NCI-H446 (cell line): ENCODE measurements at places on chromosomes 11 and 22.

DNA sequence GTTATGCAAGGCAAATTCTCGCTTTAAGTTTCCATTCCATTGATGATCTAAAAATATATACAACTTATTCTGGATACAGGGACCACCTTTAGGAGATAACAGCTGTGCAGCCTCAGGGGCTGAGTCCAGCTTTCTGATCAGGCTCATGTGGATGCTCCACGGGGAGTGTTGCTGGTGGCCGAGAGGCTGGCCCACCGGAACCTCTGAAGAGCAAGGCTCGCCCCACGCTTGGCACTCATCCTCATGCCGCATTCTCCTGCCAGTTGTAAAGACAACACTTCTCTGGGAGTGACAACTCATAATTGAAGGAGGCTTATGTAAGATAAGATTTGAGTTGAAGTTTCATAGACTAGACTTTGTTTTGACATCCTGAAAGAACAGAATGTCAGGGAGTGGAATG is 123.5 kb downstream of the MPPED1 start:
- DNase-seq, result no peak

DNA sequence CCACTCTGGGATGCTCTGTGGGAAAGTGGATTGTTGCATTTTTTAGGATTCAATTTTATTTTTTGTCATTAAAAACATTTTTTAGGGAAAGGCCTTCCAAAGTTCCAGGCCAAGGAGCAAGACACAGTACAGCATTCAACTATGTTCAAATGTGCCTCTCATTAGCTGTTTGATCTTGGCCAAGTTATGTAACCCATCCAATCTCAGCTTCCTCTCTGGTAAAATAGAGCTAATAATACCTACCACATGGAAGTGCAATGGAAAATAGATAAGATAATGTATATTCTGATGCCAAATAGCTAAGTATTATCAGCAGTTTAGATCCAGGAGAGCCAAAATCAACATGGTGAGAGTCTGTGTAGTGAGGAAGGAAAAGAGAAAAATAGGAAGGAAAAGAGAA is 220.3 kb upstream of the SESN3 start:
- no peak for DNase-seq

GRCh38 chr11:6225896-6226295 is 8.5 kb downstream of the FHIP1B start:
- no peak for DNase-seq

DNA sequence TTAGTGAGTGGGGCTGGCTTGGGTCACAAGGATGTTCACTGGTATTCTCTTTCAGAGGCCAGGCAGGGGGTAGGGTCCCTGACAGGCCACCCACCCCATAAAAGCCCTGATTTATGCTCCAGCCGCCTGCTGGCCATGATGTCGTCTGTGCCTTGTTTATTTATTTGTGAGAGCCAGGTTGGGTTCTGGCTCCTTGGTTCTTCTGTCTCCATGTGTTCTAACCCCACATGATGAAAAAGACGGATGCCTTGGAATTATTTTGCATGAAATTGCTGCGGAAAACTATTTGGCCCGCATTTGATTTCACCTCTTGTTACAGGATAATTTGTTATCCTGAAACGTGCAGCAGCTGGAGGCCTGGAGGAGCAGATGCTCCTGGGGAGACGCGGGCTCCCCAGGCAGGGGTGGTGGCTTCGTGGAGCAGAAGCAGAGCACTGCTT is 46.3 kb upstream of the WNT11 start:
- no peak for DNase-seq

- no peak for DNase-seq
Observed at GRCh38 chr11:104858882-104859775, 39.1 kb downstream of the CASP12 start.

- peak; percentile 16 for DNase-seq
Observed at GRCh38 chr11:3984896-3985295, 109.7 kb upstream of the RRM1 start.

GRCh38 chr22:42819412-42820044 is 37.5 kb downstream of the ARFGAP3 start:
- DNase-seq, result no peak

DNA sequence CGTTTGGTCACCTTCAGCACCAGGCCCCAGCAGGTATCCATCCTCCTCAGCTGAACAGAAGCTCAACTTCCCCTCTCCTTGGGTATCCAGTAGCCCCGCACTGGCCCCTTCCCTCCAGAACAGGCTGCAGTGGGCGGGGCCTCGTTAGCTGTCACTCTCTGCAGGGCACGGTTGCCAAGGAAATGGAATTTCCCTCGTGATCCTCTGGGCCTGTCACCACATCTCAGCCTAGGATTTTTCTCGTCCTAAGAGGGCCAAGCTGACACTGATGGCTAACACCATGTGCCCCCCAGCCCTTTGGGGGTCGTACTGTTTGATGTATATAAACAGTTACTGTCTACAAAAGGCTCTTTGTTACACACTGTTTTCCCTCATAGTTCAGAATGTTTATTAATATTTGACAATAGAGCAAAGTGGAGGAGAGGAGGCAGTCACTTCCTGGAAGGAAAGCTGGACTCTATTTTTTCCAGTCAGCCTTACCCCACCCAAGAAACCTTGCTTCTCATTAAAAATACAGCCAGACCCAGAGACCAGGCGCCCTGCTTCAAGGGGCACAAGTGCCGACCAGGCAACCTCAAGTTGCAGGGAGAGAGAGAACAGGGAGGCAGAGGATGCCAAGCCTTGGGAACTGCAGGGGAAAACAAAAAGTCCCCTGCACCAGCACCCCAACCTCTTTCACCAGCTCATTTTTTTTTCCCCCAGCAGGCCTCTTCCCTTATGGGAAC is 44.5 kb downstream of the FEZ1 start:
- DNase-seq, result no peak

GRCh38 chr11:125954945-125955640 is 9.2 kb downstream of the VSIG10L2 start:
- no peak for DNase-seq

DNA sequence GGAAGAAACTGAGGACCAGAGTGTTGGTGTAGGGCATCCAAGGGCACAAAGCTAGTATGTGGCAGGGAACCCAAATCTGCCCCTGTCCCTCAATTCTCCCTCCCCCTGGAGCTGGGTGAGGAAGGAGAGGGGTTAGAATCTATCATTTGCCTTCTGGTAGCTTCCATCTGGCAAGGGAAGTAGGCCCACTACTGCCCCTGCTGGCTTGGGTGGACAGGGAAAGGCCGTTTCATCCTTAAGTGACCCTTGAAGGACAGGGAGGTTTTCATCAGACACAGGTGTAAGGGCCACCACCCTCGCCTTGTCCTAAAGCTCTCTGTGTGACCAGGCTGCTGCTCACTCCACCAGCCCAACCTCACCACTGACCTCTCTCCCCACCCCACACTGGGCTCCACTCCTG is 22.1 kb downstream of the NECTIN1 start:
- DNase-seq, result no peak

- DNase-seq, result no peak
Observed at GRCh38 chr22:37559901-37560607, at the start of gene CDC42EP1. TSS of gene CDC42EP1 (plus strand) at chr22:37560480. CDS start at chr22:37566350, 5,870 bp downstream.

DNA sequence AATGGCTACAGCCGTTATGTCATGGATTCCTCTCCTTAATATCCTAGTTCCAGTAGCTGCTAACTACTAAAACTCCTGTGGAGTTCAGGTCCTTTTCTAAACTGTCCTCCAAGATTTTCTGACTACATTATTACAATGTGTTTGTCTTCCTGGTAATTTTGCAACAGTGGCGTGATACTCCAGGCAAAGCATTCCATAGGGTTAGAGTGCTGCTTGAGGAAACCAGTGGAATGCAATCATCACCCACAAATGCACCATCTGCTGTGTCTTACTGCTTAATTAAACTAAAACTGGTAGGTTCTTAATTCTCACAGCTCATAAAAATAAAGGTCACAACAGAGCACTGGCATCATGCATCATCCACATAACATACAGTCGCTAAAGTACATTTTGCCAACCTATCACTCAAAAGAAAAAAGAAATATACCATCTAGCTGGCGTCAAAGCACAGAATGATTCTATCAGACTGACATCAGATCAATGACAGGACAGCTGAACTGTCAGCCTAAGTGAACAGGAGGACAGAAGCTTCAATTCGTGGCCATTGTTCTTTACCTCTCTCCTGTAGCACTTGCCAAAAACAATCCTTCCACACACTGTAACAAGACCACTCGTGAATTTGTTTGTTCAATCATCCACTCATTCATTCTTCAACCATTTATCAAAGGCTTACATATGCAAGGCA is 182.5 kb downstream of the CADM1 start:
- no peak for DNase-seq

- DNase-seq, result no peak
Observed at GRCh38 chr11:44221456-44221855, 88.5 kb downstream of the ALX4 start.

DNA sequence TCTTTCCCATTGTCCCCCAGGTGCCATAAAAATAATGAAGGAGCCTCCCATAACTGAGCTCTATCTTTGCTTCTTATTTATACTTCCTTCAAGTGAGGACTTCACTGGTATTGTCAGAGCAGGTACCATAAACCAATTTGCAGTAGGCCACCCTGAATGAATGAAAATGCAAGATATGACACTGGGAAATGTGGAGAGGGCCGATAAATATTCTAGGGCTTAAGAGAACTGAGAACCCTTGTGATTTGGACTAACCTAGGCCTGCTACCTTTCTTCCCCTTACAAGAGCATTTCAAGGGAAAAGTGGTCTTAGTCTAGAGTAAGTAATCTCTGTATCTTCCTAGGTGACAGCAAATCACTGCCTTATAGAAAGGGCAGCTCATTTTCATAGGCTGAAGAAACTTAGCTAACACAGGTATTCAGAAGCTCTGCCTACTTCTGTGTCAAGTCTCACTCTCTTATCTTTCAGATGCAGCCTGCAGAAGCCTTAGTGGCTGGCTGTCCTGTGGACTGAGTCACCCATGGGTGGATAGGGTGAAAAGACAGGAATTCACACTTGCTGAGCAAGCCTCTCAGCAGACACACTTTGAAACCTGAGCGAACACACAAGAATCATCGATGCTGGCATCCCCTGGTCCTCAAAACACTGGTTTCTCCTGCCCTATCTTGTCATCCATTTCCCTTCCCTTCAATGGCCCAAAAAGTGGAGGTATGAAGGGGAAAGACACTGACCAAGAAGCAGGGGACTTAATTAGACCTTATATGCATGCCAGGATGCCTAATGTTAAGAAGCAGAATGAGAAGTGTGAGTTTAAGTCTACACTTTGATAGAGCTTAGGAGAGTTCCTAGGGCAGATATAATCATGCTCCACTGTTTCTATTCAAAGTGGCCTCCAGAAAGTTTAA is 15.2 kb downstream of the NRIP3 start:
- DNase-seq, result no peak

DNA sequence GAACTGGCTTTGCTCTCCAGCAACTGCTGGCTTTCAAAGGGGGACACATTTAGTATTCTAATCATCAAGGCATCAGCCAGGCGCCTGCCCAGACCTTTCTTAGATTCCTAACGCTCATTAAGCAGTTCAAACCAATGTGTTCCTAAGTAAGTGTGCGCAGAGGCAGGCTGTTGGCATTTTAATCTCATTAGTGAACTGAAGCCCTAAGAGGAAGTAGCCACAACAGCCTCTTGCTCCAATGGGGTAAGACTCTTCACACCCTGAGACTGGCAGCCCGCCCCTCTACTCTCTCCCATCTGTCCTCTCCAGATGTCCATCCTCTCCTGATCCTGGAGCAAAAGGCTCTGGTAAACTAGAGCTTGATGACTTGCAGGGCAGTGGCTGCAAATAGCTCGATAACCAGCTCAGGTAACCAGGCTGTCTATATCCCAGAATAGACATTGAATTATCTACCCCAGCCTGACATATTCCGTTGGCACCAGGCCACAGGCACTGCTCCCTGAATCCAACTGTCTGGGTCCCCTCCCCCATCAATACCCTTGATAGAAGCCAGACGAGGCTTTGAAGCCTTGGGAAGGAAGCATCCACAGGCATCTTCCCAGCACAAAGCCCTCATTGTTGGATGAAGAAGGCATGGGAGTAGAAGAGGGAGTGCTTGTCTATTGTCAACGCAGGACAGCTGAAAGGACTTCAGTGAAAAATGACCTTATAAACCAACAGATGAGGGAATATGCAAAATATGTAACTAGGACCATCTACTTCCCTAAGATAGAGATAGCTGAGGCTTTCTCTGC is 321.1 kb downstream of the TENM4 start:
- DNase-seq, result peak; percentile 84

GRCh38 chr11:111001081-111001430 is 244.5 kb upstream of the POU2AF2 start:
- no peak for DNase-seq

- no peak for DNase-seq
Observed at GRCh38 chr11:35711173-35711910, 48.8 kb downstream of the TRIM44 start.

- no peak for DNase-seq
Observed at GRCh38 chr11:13135385-13136271, 126.5 kb downstream of the RASSF10 start.

DNA sequence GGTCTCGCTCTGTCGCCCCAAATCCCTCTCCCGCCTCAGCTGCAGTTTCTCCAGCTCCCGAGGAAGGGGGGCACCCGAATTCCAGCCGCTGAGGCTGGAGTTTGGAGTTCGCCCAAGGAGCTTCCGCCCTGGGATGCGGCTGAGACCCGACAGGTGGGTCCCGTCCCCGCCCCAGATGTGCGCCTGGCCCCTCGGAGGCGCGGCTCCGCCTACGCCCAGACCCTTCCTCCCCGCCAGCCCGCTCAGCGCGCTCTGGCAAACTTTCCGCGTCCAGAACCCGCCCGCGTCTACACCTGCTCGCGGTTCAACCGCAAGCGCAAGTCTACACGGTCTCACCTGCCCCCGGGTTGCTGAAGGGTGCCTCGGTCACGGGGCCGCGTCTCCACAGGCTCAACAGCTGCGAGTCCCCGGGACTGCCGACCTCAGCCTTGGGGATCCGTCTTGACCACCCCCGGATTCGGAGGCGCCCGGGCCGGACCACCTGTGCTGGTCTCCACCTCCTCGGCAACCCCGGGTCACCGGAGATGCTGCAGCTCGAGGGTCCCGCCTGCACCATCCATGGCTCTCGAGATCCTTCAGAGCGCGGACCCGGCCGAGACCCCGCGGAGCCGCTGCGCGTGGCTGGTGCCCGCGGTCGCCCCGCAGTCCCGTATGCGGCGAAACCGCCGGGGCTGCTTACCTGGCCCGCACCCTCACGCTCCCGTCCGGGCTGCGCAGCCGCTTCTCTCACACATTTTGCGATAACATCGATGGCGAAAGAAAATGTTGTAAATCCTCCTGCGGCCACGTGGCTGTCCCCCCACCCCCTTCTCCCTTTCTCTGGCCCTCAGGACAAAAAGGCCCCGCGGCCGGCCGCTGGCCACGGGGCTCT is 63.6 kb downstream of the NFAM1 start:
- peak; percentile 68 for DNase-seq

DNA sequence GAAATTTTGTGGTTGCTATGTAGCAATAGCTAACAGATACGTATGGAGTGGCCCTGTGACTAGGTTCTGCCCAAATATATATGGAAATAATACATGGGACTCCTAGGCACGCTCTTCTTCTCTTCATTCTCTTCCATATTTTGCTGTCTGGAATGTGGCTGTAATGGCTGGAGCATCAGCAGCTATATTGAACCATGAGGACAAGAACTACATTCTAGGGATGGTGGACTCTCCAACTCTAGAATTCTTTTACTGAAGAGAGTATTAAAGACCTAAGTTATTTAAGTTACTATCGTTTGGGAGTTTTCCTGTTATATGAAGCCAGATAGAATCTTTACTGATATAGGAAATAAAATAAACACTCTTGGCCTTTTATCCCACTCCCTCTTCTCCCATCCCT is 7.5 kb upstream of the NELL1 start:
- no peak for DNase-seq

GRCh38 chr11:73894725-73895335 is 18.0 kb downstream of the PAAF1 start:
- no peak for DNase-seq
